Stimulated activated CD4-positive, alpha-beta T cell treated with anti-CD3 and anti-CD28 coated beads, TNF-alpha, amount 100 ng/mL, for 1 hour (primary cell): ENCODE measurements at places on chromosomes 12 and 14.
A peak's percentile ranks its signal among the peaks of the same experiment; 100 is the strongest.

DNA sequence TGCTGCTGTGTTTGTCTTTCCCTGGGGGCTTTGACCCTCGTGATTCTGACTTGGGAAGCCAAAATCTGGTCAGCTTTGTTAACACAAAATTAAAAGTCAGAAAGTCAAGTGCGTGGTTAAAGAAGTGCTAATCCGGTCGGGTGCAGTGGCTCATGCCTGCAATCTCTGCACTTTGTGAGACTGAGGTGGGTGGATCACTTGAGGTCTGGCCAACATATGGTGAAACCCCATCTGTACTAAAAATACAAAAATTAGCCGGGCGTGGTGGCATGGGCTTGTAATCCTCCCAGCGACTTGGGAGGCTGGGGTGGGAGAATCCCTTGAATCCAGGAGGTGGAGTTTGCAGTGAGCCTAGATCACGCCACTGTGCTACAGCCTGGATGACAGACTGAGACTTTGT is 844.6 kb downstream of the VRK1 start:
- DNase-seq, result no peak

DNA sequence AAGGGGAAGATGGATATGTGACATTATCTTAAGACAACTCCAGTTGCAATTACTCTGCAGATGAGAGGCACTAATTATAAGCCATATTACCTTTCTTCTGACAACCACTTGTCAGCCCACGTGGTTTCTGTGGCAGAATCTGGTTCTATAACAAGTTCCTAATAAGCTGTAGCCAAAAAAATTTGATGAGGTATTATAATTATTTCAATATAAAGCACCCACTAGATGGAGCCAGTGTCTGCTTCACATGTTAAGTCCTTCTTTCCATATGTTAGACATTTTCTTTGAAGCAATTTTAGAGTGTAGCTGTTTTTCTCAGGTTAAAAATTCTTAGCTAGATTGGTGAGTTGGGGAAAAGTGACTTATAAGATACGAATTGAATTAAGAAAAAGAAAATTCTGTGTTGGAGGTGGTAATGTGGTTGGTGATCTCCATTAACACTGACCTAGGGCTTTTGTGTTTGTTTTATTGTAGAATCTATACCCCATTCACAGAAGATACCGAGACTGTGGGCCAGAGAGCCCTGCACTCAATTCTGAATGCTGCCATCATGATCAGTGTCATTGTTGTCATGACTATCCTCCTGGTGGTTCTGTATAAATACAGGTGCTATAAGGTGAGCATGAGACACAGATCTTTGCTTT is 36.9 kb downstream of the PSEN1 start:
- DNase-seq, result no peak

GRCh38 chr12:9340422-9341259 is 132.4 kb upstream of the PZP start:
- no peak for DNase-seq

- no peak for DNase-seq
Observed at GRCh38 chr14:105046891-105047282, 18.3 kb downstream of the GPR132 start.

DNA sequence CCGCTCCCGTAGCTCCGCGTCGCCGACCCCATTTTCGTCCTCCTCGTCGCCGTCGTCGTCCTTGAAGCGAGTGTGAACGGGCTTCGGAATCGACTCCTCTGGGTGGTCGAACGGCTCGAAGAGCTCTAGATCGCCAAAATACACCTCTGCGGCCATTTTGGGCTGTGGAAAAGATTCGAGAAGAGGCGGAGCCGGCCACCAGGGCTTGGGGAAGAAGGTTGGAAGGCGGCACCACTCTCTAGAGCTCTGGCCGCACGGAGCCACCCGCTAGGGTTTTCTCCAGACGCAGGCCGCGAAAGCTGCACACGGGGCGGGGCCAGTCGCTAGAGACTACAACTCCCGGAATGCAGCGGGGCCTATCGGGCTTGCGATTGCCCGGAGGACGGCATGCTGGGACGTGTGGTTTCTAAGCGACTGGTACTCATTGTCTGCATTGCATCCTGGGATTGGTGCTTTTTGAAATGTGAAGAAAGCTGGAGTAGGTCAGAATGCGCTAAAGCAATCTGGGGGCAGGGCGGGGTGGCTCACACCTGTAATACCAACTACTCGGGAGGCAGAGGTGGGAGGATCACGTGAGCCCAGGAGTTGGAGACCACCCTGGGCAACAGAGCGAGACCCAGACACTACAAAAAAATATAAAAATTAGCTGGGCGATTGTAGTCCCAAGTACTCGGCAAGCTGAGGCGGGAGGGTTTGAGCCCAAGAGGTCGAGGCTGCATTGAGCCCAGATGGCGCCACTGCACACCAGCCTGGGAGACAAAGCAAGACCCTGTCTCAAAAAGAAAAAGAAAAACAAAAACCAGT is at the start of gene ZCCHC8:
TSS of gene ZCCHC8 (minus strand) at position 248 of the 804 bp plus-strand sequence. CDS start at position 156, 92 bp downstream.
- peak; percentile 91 for DNase-seq

GRCh38 chr12:48002773-48003218 is 1.5 kb downstream of the COL2A1 start:
- no peak for DNase-seq
